ENCODE measurements at places on chromosomes 16 and 17.
A peak's percentile ranks its signal among the peaks of the same experiment; 100 is the strongest.

GRCh38 chr16:80594756-80595155 lies 54.0 kb downstream of the DYNLRB2 start:
- no peak for DNase-seq

GRCh38 chr16:31870809-31871208 lies 2.8 kb upstream of the ZNF267 start:
- DNase-seq, result no peak

DNA sequence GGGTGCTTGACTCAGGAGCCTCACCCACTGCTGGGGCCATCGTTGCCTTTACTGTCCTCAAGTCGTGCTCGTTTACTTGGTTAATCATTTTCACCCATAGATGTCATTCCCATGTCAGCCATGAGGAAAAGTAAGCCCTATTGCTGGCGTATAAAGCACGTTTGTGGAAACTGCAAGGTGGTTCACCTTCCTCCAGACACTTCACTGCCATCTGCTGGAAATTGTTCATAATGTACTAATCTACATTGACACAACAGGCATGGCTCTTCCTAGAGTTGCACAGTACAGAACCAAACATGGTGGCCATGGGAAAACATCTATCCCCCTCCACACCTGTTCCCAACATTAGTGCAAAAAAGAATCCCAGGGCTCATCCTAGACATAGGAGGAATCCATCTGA lies 116.6 kb downstream of the ZNF18 start:
- no peak for DNase-seq

DNA sequence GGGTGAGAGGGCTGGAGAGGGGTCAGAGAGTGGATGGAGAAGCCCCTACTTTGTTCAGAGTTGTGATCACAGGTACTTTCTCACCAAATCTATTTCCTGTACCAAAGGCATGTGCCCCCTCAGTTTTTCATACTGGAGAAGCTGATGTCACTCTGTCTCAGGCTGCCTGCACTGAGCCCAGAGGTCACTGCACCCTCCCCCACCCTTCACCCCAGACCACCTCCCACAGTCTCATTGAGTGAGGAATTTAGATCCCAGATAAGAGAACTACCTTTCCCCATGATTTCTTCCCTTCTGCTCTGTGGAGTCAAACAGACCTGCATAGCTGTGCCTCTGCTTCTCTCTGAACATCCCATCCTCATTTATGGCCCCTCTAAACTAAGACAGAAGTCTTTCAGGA lies 140.0 kb upstream of the IRX6 start:
- no peak for DNase-seq

GRCh38 chr17:22310717-22311686 lies 618.7 kb downstream of the KCNJ18 start:
- no peak for DNase-seq

GRCh38 chr17:49258394-49258793 lies 27.8 kb upstream of the PHOSPHO1 start:
- DNase-seq, result no peak

DNA sequence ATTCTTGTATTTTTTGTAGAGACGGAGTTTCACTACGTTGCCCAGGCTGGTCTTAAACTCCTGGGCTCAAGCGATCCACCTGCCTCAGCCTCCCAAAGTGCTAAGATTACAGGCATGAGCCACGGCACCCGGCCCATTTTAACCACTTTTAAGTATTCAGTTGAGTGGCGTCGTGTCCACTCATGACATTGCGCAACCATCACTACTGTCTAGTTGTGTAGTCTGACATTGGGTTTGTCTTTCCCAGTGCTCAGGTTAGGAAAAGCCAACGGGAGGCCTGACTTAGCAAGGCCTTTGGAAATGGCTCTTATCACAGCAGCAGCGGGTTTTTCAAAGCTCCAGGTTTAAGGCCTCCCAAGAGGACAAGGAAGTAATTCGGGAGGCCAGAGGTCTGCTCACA lies 58.7 kb downstream of the LITAF start:
- DNase-seq, result no peak

GRCh38 chr17:11369575-11369974 lies 128.6 kb downstream of the SHISA6 start:
- DNase-seq, result no peak

- no peak for DNase-seq
Observed at GRCh38 chr17:74043976-74044375, 159.5 kb upstream of the RPL38 start.

DNA sequence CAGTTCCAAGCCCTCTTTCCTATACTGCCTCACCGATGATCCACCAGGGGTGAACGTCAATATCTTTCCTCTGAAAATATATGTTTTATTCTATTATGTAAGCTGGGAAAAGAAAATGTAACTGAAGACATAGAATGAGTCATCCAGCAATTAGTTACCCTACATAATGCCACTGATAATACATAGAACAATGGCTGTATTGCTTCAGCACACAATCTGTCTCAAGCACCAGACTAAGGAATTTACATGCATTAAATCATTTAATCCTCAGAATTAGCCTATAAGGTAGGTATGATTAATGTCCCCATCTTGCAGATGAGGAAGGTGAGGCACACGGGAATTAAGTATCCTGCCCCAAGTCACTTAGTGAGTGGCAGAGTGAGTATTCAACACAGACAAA lies 472.8 kb downstream of the TOX3 start:
- no peak for DNase-seq

DNA sequence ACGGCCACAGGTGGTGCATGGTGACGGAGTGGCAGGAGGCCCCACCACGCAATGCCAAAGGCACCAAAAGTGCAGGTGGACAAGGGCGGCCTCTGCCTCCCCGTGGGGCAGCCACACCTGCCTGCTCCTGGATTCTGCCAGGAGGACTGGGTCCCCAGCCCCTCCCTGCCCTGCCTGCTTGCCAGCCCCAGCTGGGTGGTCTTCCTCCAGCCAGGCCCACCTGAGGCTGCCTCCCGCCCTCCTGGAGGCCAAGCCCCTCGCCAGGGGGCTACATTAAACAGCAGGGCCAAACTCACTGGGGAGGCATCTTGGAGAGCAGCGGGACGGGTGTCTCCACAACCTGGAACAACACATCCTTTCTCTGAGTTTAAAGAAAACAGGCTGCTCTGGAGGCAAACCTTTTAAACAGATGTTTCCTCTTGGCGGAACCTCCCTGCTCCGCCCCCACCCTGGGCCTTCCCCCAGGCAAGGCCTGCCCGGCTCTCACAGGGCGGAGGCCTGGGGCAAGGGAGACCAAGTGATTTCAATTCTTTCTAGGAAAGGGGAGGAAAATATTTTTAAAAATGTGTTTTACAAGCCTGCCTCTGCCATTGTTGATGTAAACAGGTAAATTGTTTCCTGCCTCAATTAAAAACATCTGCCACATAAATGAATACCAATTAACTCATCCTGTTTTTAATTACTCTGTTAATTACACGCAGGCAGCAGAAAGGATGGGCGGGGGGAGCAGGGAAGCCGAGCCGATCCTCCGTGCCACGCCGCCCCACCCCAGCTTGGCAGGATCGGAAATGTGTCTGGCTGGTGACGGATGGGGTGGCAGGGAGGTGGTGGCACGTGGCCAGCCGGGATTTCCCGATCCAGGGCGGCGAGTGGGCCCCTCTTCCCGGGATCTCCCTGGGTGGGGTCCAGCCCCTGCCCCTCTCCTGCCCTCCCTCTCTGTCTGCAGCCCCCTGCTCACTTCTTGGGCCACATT lies 54.4 kb upstream of the PABPN1L start:
- no peak for DNase-seq

DNA sequence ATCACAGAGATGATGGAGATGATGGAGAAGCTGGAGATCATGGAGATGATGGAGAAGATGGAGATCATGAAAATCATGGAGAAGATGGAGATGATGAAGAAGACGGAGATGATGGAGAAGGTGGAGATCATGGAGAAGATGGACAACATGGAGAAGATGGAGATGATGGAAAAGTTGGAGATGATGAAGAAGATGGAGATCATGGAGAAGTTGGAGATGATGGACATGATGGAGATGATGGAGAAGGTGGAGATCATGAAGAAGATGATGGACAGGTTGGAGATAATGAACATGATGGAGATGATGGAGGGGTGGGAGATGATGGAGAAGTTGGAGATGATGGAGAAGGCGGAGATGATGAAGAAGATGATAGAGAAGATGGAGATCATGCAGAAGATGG lies 34.5 kb downstream of the RBFOX3 start:
- no peak for DNase-seq

DNA sequence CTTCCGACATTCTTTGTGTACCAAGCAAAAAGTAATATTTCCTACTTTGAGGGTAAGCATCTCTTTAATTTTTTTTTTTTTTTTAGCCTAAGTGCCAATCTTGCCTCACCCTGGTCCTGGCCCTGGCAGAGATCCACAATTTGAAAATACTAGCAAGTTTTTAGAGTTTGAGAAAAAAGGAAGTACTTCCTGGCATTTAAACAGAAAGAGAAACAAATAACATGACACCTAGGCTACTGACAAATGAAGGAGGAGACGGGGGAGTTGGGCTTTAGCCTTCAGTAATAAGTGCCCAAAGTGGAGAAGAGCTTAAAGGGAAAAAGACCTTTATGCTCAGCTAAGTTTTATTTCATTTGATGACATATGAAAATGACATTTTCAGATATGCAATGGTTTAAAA lies 92.8 kb downstream of the HS3ST3A1 start:
- no peak for DNase-seq

DNA sequence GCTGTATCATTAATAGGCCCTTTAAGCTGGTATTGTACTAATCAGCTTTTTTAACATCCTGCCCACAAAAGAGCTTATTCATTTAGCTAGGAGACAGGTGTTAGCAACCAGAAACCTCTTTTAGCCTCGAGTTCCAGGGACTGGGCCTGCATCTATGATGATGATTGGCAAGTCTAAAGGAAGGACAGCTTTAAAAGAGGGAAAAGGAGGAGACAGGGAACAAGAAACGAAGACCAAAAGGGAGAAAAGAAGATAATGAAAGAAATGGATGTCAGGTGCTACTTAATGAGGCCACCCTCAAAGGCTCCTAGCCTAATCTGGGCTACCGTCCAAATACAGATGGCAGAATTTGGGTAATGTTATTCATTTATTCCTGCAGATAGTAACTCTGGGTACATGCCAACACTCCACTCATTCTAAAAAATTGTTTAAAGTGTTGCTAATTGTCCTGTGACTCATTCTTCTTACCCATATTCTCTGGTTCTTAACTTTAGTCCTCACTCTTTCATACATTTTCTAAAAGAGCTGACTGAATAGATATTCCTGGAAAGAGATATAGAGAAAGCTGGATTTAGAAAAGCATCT lies 18.7 kb upstream of the RFFL start:
- DNase-seq, result no peak

- no peak for DNase-seq
Observed at GRCh38 chr17:28547096-28547622, 5.3 kb downstream of the UNC119 start.

DNA sequence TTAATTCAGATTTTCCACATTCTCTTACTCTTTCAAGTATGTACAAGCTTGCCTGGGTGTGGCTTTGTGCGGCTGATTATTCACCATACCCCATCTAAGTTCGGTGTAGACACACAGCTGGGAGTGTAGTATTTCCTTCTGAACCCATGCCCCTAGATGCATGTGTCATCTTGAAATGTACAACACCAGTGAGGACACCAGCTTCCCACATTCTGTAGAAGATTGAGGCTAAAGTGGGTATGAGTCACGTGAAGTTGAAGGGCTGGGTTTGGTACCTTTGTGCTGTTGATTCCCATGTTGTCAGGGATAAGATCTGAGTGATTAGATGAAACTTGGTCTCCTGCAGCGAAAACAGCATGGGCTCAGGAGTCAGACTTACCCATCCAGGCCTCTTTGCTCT lies 14.6 kb upstream of the DHX8 start:
- no peak for DNase-seq

- no peak for DNase-seq
Observed at GRCh38 chr16:20899477-20900298, 470 bp downstream of the DCUN1D3 start.

GRCh38 chr17:49963626-49964302 lies 5.2 kb upstream of the DLX4 start:
- no peak for DNase-seq

- DNase-seq, result no peak
Observed at GRCh38 chr17:6313835-6314234, 121.1 kb downstream of the AIPL1 start.

GRCh38 chr16:84462296-84463210 lies 41.9 kb downstream of the MEAK7 start:
- DNase-seq, result no peak

DNA sequence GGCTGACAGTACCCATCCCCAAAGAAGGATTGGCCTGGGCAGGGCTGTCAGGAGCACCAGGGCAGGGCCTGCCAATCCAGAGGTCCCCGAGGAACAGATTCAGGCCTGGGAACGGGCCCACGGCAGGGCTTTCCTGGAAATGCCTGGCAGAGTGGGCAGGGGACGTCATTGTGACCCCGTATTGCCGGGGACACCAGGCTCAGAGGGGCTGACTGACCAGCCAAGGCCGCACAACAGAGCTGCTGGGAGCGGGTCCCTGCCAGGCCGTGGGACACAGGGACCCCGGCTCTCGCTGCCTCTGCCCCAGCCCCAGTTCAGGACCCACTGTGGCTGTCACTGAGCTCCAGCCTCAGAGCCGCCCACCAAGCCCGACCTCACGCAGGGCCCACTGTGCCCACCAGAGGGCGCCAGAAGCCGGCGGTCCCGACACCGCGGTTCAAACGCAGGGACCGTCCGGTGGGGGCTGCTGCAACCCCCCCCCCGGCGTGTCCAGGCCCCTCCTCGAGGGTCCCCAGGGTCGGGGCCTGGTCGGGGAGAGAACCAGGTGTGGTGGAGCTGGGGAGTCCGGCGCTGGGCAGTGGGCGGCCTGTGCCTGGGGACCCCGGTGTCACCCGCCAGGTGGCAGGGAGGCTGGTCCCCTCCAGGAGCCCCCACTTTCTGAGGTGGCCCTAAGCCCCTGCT lies 15.2 kb upstream of the SSTR5 start:
- DNase-seq, result peak; percentile 23

DNA sequence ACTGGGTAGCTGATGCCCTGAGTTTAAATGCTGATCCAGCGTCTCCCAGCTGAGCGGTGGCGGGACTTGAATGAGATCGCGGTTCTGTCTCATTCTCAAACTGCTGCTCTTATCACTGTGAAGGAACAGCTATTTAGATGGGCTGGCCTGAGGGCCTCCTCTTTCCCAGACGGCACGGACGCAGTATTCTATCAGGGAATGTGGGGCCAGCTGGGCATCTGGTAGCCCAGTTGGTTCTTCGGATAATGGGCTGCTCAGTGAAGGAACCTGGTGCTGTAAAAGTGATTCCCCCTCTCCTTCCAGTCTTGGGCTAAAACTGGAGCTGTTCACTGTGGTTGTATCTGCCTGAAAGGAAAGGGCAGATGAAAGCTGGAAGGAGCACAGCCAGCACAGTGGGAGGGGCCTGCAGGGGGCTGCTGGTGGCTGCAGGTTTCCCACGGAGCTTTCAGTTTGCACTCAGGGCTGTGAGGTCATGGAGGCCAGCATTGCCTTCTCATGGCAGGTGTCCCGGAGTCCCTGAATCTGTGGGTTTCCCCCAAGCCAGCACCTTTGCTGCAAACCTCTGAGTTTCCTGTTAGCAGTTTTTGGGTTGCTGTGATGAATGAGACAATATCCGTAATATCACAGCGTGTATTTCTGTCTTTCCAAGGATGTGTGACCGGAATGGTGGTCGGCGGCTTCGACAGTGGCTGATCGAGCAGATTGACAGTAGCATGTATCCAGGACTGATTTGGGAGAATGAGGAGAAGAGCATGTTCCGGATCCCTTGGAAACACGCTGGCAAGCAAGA lies 3.6 kb downstream of the IRF8 start:
- DNase-seq, result no peak

GRCh38 chr17:78899361-78900260 lies 3.4 kb downstream of the CEP295NL start:
- no peak for DNase-seq

GRCh38 chr17:80385046-80385445 lies 29.9 kb upstream of the ENDOV start:
- DNase-seq, result no peak

- no peak for DNase-seq
Observed at GRCh38 chr17:80284631-80285030, 24.0 kb downstream of the RNF213 start.

GRCh38 chr17:62179525-62180161 lies 114.6 kb upstream of the MED13 start:
- no peak for DNase-seq

Data from stimulated activated CD8-positive, alpha-beta memory T cell treated with anti-CD3 and anti-CD28 coated beads, Interleukin-4, amount 100 ng/mL, for 1 hour (primary cell).